NCI-H1105 treated with DMSO at 0.1 percent for 48 hours (cell line): ENCODE measurements at places on chromosomes 11 and 22.
A peak's percentile ranks its signal among the peaks of the same experiment; 100 is the strongest.

GRCh38 chr11:87391496-87391895, 353.8 kb downstream of the TMEM135 start:
- DNase-seq: no peak

GRCh38 chr11:117570701-117571100, 226.3 kb downstream of the DSCAML1 start:
- DNase-seq: peak; percentile 16

GRCh38 chr22:49815641-49816091, 12.0 kb downstream of the BRD1 start:
- no peak for DNase-seq

DNA sequence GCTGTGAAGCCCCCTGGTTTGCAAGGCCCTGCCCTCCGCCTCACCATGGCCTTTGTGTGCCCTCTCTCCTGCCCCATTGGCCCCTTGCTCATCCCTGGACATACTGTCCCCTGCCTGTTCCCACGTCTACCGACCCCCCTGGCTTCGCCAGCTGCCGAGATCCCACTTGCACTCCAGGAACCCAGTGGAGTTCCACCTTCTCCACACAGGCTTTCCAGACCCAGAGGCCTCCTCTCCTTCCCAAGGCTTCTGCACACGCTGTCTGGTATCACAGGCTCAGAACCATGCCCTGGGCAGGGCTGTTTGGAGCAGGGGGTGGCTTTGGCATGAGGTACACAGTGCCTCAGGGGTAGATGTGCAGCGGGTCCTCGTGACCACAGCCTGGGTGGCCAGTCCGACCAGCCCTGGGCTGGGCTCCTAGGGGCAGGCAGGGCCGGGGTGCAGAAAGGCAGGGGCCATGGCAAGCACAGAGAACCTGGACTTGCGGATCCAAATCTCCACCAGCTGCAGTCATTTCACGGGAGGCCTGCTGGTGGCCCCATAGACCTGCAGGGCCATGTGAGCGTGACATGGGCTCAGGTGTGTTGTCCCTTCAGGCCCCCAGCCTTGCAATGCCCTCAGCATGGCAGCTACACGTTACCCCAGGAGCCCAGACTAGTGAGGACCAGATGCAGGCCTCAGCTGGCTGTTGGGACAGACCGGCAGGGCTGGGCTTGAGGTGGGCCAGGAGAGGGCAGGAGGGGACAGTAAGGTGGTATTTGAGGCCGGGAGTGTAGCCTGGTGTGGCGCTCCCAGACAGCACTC, 9.5 kb downstream of the GRK2 start:
- no peak for DNase-seq
